ENCODE measurements at places on chromosomes 1 and 21.

DNA sequence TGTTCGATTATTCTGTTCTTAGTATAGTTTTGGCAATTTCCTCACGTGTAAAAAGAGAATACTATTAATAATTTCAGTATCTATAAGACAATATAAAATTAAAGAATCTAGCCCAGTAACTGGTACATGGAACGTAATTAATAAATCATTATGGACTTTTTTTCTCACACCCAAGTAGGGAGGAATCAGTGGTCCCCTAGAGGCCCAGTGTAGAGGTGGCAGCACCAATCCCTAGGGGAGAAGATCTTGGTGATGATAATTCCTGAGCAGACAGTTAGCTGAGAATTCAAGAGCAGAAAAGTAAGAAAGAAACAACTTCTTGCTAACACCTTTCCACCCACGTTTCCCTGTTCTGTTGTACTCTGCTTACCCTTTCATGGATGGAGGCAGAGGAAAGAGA lies 19.7 kb upstream of the SELE start:
- DNase-seq, result no peak

DNA sequence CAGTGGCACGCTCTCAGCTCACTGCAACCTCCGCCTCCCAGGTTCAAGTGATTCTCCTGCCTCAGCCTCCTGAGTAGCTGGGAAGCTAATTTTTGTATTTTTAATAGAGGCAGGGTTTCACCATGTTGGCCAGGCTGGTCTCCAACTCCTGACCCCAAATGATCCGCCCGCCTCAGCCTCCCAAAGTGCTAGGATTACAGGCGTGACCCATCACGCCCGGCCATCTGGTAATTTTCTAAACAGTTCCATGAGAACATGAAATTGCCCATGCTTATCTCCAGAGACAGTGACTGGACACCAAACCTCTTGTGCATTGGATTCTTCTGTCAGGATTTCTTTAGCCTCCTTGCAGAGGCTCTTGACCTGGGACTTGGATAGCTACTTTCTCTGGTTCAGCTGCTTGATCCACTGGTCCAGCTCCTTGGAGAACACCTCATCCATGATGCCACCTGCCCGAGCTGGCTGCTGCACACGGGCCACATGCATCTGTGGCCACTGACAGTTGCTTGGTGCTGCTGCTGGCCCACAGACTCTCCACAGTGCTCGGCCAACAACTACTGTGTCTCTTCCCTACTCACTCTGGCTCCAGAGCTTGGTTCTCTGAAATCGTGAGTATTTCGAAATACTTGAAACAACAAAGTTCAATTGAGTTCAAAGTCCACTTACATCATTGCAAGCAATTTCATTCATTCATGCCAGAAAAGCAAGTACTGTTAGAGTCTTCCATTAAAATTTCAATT lies 40.0 kb upstream of the CTPS1 start:
- DNase-seq, result no peak

GRCh38 chr1:78472851-78473496 lies 17.8 kb upstream of the PTGFR start:
- DNase-seq, result no peak

DNA sequence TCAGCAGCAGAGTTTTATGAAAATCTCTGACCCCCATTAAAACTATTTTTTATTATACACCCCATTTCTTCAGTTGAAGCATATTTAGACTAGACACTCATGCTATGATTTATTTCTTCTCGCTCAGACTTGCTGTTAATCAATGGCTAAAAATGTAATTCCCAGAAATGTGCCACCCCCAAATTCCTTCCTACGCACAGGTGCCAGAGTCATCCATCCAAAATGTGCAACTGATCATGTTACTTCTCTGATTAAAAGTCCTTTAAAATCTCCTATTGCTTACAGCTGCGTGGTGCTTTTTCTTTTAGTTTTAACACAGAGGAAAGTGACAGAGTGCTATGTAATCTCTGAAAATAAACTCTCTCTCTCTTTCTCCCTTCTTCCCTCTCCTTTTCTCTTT lies 954.4 kb downstream of the NCAM2 start:
- no peak for DNase-seq

- DNase-seq, result no peak
Observed at GRCh38 chr1:168112673-168113305, 23.9 kb downstream of the GPR161 start.

GRCh38 chr1:36223381-36223995 lies 755 bp upstream of the THRAP3 start:
- no peak for DNase-seq
